SK-N-MC (cell line): ENCODE measurements at places on chromosomes 2 and 18.

- DNase-seq = no peak
Measured at GRCh38 chr18:10546557-10547300, 20.9 kb downstream of the NAPG start.

DNA sequence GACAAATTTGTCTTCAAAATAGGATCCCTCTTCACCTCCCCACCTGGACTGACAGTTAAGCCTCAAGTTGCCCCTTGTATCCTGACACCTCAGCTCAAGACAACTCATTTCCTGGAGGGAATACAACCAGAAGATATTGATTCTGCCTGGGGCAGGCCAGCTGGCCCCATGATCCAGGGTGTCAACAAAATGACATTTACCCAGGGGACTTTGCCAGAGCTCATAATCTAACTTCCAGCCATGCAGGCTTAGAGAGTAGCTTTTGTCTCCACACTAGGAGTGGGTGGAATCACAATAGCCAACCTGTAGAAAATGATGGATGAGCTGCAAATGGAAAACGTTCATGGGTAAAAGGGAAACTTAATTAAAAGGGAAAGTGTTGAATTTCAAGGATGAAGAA lies 220.1 kb upstream of the DPP10 start:
- DNase-seq = no peak

DNA sequence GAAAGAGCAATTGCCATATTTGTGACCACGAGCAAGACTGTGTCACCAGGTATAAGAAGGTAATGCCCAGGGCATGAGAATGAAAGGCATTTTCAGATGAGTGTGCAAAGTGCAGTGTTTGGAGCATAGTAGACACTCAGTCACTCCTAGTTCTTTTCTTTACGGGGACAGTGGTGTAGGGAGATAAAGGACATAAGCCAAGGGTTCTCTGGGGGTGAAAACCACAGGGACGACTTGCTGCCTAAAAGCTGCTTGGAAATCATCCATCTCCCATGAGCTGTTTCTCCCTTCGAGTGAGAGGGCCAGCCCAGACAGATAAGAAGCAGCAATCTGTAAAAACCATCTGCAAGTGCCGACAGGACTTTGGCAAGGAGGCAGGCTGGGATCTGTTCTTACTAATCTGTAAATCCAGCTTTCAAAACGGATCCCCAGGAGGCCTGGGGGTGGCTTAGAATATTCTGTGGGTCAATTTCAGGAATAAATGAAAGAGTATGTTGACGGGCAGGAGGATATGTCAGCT lies 221.6 kb downstream of the LPIN1 start:
- no peak for DNase-seq

GRCh38 chr2:224934526-224935188 lies 107.6 kb downstream of the DOCK10 start:
- no peak for DNase-seq

DNA sequence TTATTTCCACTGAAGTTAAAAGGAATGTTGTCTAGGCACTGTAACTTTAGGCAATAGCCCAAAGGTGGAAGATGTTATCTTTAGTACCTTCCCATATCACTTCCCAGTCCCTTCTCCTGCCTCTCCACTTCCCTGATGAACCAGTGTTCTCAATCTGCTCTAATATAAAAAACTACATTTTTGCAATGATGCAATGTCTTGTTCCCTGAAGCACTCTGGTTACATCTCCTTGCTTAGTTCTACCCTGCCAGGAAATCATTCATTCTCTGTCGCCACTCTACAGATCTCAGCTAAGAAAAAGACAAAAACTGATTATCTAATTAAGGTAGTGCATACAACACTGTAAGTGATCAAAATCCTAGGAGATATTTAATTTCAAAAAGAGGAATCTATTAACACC lies 71.3 kb downstream of the BAZ2B start:
- DNase-seq = no peak

- DNase-seq = no peak
Measured at GRCh38 chr2:230472621-230473018, 56.6 kb downstream of the SP100 start.

- DNase-seq = no peak
Measured at GRCh38 chr18:35890323-35890722, 82.2 kb upstream of the RMP24 start.

- no peak for DNase-seq
Measured at GRCh38 chr2:13652531-13653313, 936.0 kb downstream of the TRIB2 start.

GRCh38 chr2:20186078-20186854 lies 38.7 kb downstream of the SDC1 start:
- DNase-seq = no peak

GRCh38 chr2:81355436-81355835 lies 1050.9 kb upstream of the LRRTM1 start:
- DNase-seq = no peak

GRCh38 chr2:112093216-112093615 lies 38.1 kb downstream of the TMEM87B start:
- DNase-seq = no peak

- no peak for DNase-seq
Measured at GRCh38 chr2:171480908-171481307, 41.4 kb upstream of the CYBRD1 start.

- DNase-seq = no peak
Measured at GRCh38 chr2:231676243-231676642, 32.1 kb upstream of the PTMA start.

DNA sequence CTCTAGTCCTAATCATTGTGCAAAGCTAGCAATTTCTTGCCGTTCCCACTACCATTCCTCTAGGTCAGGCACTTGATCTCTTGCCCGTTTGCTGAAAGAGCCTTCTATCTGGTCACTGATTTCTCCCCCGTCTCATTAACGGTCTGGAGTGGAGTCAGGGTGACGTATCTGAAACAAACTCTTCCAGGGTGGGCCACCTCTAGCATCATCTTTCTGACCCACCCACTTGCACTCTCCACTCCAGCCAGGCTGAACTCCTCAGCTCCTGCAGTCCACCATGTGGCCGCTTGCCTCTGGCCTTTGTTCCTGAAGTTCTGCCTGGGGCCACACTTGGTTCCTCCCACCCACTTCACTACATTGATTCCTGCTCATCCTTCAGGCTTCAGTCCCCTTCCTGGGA lies 13.3 kb downstream of the BCL2 start:
- no peak for DNase-seq

GRCh38 chr2:53173698-53174455 lies 593.7 kb upstream of the CHAC2 start:
- DNase-seq = no peak

DNA sequence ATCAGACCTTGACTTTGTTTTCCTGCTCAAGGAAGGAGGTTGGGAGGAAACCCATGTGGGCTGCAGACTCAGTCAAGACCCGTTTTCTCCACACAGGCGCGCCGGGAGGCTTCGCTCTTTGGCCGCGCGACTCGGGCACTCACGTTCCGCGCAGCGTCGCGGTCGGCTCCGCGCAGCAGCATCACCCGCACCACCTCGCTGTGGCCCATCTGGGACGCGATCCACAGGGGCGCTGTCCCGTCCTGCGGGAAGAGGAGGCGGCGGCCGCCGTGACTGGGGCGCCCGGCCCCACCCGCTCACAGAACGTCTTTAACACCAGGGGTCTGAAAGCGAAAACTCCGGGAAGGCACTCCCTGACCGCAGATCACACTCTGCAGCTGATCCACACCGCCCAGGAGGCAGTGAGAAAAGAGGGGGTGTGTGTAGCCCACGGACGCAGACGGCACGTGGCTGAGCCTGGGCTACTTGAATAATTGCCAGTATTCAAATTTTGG lies 33.1 kb upstream of the NPC1 start:
- DNase-seq = no peak

DNA sequence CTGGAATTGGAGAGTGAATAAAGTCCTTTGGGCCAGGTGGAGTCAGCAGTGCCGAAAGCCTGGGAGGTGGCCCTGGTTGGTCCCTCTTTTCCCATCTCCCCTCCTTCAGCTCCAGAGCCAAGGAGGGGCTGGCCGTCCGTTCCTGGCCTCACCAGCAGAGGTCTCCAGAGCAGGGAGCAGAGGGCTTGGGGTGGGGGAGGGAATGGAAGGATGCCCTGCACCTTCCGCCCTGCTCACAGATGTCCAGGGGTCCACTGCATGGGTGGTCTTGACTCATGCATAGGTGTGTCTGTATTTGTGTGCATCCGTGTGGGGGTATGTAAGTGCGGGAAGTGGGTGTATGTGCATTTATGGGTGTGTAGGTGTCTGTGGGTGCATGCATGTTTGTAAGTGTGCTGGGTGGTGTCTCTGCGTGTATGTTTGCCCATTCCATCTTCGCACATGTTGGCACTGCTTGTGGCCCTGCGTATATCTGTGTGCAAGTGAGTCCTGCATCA lies 201.8 kb downstream of the ZFP36L2 start:
- no peak for DNase-seq

DNA sequence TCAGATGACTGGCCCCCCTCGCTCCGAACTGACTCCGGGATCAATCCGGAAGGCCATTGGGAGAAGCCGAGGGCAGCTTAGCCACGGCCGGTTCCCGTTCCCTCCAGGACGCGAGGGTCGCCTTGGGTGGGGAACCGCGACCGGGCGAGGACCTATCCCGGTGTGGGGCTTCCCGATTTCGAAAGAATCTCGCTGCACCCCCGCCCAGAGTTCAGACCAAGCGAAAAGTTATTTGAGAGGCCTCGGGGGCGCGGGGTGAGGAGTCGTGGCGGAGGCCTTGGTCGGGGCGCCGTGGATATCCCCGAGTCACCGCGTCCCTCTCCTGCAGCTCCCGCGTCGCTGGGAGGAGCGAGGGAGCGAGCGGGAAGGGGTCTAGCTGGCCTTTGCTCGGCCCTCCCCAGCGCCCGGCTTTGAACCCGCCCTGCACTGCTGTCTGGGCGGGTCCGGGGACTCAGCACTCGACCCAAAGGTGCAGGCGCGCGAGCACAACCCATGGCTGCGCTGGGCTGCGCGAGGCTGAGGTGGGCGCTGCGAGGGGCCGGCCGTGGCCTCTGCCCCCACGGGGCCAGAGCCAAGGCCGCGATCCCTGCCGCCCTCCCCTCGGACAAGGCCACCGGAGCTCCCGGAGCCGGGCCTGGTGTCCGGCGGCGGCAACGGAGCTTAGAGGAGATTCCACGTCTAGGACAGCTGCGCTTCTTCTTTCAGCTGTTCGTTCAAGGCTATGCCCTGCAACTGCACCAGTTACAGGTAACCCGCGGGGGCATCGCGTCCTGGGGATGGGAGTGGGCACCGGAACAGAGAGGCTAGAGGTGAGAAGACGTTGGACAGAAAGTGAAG lies at the start of gene CYP27A1:
Gene CYP27A1, plus strand, starts transcription at position 457 of the 837 bp plus-strand sequence. Its CDS starts 36 bp downstream, at position 493.
- no peak for DNase-seq

DNA sequence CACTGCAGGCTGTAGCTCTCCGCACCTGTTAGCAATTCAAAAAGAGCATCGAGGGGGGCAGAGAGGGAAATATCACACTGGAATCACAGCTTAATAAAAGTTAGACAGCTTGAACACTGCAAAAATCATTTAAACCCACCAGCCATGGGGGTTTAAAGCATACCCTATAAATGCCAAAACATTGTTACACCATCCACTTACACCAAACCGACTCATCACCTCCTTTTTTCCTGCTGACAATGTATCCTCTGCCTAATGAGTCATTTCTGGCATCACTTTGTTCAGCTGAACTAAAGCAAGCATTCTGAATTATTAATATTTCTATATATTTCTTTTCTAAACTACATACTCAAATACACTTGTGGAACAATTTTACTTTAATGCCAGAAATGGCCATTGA lies 21.6 kb downstream of the MC4R start:
- DNase-seq = no peak

GRCh38 chr2:152236191-152236925 lies 60.8 kb upstream of the STAM2 start:
- no peak for DNase-seq

GRCh38 chr2:34162231-34162630 lies 563.1 kb upstream of the FAM98A start:
- DNase-seq = no peak

DNA sequence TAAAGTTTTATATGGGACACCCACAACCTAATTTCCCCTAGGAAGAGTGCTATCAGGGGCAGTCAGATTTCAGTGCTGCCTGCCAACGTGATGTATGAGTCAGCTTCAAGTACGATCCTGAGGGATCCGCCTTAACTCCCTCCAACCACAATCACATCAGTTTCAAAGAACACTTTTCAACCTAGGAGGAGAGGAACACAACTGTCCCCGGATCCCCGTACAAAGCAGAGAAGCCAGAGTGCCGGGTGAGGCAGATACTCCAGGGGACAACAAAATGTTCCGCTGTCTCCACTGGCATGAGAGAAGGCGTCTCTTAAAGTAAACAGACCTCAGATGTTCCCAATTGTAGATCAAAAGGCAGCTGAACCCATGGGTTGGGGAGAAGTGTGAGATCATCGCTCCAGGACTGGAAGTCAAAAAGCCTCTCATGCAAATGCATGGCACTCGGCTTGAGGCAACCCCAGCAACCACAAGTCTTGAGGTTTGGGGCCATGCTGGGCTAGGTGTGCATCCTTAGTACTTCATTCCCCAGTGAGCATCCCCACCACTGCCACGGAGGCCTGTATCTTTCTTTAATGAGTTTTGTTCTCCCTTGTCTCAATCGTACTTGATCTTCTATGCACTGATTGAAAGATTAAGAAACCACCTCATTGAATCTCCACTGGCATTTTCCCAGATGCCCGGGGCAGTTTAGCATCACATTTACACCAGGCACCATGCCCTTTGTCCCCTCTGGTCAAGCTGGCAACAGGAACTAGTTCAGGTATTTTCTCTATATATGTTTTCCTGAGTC lies 91.0 kb upstream of the CCBE1 start:
- DNase-seq = no peak

DNA sequence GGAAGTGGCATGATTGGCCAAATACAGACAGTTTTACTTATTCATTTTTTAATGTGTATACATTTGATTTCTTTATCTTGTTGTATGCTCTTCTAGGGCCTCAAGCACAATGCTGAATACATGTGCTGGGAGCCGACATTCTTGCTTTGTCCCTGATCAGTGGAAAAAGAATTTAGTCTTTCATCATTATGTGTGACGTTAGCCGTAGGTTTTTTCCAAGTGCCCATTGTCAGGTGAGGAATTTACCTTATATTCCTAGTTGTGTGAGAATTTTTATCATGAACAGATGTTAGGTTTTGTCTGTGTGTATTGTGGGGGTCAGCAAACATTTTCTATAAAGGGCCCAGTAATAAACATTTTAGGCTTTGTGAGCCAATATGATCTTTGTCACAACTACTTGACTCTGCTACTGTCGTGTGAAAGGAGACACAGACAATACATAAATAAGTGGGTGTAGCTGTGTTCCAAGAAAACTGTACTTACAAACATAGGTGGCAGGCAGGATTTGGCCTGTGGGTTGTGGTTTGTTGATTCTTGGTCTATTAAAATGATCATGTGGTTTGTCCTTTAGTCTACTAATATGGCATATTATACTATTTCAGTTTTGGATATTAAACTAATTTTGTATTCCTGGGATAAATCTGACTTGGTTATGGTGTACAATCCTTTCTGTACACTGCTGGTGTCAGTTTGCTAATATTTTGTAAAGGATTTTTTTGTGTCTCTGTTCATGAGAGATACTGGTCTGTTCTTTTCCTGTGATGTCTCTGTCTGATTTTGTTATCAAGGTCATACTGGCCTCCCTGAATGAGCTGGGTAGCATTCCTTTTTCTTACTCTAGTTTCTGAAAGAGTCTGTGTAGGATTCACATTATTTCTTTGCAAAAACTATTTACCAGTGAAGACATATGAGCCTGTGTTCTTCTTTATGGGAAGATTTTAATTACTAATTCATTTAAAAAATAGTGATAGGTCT lies 132.2 kb upstream of the SMAD7 start:
- DNase-seq = no peak
